ENCODE measurements at places on chromosomes 12 and 14.

- no peak for DNase-seq
Measured at GRCh38 chr12:50614167-50614759, 109.5 kb downstream of the DIP2B start.

DNA sequence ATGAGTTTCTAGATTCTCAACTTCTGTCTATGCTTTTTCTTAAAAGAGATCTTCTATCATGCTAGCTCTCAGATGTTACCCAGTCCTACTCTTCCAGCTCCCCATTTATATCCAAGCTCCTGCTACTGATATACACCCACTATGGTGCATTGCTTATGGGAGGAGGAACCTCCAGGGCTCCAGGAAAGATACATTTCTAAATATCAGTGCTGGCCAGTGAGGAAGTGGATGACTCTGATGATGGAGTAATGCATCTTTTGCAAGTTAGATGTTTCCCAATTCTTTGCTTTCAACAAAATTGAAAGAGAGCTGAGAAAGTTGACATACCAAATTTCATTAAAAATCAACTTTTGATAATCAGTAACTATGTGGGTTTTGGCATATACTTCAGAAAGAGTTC lies 105.7 kb upstream of the RESF1 start:
- no peak for DNase-seq

DNA sequence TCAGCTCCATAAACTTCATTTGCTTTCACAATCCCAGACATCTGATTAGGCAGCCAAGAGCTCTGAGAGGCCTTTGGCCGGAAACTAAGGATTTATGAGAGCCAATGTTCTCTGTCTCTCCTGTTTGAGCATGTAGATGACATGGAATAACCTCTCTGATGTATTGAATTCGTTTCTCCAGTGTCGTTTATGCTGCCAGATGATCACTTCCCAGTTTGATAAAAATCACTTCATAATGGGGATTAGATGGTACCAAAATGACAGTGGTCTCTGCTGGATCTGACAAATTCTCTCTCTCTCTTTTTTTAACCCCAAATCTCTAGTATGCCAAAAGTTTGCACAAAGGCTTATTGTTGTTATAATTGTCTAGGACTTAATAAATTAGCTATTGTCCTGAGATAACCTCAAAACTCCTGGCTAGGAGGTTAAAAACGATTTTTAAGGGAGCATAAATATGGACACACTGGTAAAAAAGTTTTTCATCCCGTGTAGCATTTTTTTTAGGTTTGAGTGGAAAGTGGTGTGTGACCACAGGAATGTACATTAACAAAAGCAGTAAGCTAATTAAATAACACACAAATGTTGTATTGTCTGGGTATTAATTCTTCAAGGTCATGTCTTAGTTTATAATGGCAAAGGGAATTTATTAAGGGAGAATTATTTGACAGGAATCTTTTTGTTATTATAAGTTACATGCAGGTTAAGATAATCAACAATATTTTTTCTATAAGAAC lies 82.6 kb upstream of the USP44 start:
- no peak for DNase-seq

GRCh38 chr12:49683599-49684309 lies 23.5 kb downstream of the FMNL3 start:
- DNase-seq: no peak

- DNase-seq: peak; percentile 95
Measured at GRCh38 chr12:94100211-94100627, 48.2 kb upstream of the PLXNC1 start.

- no peak for DNase-seq
Measured at GRCh38 chr12:109578330-109578927, 4.8 kb downstream of the MVK start.

GRCh38 chr12:88994971-88995370 lies 357.3 kb downstream of the DUSP6 start:
- DNase-seq: no peak

- no peak for DNase-seq
Measured at GRCh38 chr12:119730381-119730780, 62.4 kb downstream of the PRKAB1 start.

GRCh38 chr14:35051796-35052195 lies 5.7 kb downstream of the FAM177A1 start:
- DNase-seq: no peak

- DNase-seq: peak; percentile 88
Measured at GRCh38 chr14:21300892-21301291, 21.0 kb downstream of the RPGRIP1 start.

- DNase-seq: no peak
Measured at GRCh38 chr14:104973385-104974145, 4.6 kb downstream of the AHNAK2 start.

- DNase-seq: no peak
Measured at GRCh38 chr14:64388533-64389285, 556 bp downstream of the MTHFD1 start.

DNA sequence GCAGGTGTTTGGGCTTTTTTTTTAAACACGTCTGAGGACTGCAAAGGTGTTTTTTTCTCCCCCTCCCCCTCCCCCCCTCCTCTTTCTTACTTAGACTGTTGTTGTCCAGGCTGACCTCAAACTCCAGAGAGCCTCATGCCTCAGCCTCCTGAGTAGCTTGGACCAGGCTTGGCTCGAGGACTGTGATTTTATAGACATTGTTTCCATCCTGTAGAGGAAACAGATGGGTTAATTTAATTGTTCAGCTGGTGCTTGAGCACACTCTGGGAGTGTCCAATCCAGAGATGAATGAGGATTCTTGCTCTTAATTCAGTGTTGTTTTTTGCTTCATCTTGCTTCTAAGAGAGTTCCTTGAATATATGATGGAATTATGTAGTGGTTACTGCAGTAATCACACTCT lies 42.1 kb downstream of the RASSF3 start:
- DNase-seq: no peak

DNA sequence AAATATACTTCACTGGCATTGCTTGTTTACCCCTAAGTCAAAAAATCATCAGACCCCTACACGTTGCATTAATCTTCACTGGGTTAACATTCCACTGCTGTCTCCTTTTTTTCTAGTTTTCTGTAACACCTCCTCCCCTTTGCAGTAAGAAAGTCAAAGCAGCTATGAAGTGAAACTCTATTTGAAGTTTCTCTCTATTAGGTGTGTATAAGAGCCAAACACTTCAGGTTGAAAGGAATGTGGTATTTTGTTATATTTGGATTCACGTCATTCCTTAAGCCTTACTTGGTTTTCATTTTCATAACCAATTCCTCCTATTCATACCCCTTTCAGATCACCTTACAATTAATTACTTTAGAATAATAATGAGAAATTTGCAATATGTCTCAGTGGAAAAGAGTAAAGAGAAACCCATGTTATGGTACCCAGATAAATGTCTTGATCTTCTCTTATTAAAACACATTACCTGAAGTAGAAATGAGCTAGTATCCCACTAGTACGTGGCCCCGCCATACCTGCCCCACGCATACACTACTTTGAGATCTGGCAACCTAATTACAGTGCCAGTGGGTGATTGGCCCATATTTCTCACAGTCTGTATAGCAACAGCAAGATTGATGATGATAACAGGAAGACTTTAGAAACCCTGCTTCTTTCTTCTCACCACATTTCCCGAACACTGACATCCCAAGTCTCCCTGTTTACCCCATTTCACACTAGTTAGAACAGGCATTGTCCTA lies 236.4 kb upstream of the RGS6 start:
- no peak for DNase-seq

GRCh38 chr14:91742621-91743304 lies 10.9 kb upstream of the CATSPERB start:
- DNase-seq: no peak

- DNase-seq: no peak
Measured at GRCh38 chr12:95884998-95885397, 26.2 kb downstream of the SNRPF start.

- peak; percentile 40 for DNase-seq
Measured at GRCh38 chr12:1122786-1123185, 131.8 kb downstream of the ERC1 start.

DNA sequence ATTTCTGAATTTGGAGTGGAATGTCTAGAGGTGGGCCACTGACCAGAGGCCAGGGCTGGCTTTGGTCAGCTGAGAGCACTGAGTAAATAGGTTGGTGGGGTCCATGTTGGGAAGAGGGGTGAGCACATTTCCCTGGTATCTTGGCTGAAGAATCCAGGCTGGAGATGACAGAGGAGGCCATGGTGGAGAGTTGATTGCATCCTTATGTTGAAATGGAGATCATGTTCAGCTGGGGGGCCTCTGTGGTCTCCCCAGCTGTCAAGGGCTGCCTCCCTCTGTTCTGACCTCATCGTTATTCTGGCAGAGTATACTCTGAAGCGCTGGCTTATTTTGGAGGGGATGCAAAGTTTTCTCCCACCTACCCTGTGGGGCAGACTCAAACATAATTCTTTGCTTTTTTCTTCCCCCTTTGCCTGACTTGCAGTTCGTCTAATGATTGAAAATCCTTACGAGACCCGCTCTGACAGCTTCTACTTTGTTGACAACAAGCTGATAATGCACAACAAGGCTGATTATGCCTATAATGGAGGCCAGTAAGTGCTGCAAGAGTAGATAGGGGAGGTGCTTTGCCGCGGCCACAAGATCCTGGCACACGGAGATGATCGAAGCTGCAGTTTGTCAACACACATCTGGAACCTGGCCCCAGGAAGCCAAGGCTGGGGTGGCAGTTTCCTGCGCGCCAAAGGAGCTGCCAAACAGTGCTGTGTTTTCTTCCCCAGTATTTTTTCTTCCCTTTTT lies 6.0 kb upstream of the ACADS start:
- DNase-seq: peak; percentile 53

DNA sequence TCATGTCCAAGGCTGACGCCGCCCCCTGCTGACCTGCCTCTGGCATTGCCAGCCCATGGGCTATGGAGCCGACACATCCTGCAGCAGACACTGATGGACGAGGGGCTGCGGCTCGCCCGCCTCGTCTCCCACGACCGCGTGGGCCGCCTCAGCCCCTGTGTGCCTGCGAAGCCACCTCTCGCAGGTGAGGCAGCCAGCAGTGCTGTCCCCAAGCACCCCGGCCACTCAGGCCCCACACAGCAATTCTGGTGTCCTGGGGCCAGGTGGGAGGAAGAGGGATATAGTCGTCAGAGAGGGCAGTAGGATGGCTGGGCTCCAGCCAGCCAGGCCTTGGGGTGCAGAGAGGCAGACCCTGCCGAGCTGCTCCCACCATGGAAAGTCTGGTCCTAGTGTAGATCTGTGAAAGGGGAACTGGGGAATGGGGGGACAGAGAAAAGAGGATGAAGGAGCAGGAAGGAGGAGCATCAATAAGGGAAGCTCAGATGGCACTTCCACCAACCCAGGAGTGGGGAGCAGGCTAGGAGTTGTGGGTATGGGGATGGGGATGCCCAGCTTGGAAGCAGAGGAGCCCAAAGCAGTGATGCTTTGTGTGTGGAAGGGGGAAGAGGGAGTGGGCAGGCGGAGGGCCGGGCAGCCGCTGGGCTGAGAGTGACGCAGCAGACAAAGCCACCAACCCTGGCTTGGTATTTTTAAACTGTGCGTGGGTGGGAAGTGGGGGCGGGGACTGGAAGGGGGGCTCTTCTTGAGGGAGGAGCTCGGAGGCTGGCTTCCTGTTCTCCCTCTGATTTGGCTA lies 4.7 kb downstream of the NAB2 start:
- peak; percentile 46 for DNase-seq
